Activated T-helper 9 cell treated with anti-CD3 and anti-CD28 coated beads, Interleukin-2, amount 50 U/mL, for 16 hours (primary cell): ENCODE measurements at places on chromosomes 16 and 17.

DNA sequence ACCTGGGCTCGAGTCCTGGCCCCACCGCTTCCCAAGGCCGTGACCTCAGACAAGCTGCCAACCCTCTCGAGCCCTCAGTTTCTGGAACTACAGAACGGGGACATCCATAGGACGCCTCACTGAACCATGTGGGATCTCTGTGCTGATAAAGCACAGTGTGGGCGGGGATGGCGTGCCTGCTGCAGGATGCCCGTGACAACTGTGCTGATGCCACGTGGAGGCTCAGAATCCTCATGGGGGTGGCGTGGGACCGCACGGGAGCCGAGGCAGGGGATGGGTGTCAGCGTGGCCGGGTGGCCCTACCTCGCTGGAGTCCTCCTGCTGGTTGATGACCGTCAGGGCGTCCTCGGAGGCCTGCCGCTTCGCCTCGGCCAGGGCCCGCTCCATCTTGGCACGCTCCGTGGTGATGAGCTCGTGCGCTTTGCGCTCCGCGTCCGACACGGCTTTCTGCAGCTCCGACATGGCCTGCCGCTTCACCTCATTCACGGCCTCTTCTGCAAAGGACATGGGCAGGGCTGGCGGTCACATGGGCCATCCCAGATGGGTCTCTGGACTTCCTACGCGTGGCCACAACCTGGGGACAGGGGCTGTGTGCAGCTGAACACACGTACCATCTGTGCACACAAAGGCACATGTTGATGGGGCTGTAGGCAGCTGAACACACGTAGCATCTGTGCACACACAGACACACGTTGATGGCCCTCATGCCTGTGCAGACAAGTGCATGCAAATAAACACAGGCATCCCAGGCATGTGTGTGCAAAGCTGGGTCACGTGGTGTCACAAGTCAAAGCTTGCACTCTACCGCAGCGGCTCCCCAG is 12.7 kb upstream of the PABPN1L start:
- DNase-seq, result no peak

- DNase-seq, result no peak
Observed at GRCh38 chr16:70804153-70804733, 3.3 kb upstream of the VAC14 start.

DNA sequence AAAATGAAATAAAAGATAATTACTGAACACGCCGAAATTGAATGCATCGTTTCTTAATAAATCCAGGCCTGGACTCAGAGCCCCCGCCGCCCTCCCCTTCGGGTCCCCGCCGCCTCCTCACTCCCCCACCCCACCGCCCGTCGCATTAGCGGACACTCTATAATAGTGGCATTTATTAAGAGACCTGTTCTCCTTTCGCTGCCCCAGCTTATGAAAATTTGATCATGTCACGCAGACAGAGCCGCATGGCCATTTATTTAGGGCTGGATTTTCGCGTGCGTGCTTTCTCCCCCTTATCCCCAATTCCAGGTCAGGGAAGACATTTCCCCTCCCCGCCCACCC is 6.3 kb upstream of the HOXB2 start:
- no peak for DNase-seq

GRCh38 chr17:16537130-16537458 is 31.9 kb downstream of the ZNF287 start:
- no peak for DNase-seq

- no peak for DNase-seq
Observed at GRCh38 chr17:62008294-62008693, 56.8 kb downstream of the MED13 start.

DNA sequence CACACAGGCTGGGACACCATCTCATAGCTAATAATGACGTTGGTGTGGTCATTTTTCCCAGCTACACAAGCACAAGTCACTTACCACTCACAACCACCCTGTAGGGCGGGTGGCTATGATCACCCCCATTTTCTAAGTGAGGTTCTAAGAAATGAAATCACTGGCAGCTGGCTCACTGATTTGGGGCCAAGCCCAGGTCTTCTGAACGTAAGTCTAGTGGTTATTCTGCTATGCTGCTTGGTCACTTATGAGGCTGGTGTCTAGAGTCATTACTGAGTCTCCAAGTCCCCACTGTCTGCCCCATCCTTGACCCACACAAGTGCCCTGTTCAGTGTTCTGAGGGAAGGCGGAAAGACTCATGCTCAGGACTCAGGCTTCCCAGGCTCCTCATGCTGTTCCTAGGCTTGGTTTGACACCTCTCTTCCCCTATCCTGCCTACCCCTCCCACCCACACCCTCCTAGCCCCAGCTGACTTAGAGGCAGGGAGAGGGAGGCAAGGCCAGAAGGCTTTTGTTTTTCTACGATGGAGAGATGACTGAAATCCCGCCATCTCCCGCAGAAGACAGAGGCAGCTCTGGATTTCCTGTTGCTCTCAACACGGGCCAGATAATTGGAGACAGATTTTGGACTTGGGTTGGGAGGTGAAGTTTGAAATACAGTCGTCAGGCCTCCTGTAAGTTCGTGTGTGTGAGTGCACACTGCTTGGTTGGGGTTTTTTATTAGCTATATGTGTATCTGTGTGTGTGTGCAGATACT is 32.2 kb downstream of the FZD2 start:
- no peak for DNase-seq

DNA sequence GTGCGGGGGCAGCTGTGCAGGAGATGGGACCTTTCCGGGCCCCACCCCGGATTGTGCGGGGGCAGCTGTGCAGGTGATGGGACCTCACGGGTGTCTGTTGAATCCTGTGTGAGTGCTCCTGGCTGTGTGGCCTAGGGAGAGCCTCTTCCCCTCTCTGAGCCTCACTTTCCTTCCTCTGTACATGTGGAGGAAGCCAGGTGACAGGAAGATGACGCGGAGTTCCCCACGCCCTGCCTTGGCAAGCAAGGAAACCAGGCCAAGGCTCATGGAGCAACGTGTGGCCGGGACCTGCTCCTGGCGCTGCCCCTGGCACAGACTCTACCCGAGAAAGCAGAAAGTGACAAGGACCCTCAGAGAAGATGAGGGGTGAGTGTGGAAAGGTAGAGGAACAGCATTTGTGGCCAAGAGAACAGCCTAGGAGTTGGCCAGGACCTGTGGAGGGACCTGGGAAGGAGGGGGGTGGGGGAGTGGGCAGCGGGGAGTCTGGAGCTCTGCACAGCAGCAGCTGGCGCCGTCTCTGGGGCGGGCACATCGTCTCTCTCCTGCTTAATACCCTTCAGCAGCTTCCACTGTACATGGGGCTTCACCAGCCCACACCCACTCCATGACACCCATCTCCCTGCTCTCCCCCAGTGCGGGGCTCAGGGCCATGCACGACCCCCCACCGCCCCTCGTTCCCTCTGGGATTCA is 38.4 kb upstream of the PABPN1L start:
- DNase-seq, result no peak

DNA sequence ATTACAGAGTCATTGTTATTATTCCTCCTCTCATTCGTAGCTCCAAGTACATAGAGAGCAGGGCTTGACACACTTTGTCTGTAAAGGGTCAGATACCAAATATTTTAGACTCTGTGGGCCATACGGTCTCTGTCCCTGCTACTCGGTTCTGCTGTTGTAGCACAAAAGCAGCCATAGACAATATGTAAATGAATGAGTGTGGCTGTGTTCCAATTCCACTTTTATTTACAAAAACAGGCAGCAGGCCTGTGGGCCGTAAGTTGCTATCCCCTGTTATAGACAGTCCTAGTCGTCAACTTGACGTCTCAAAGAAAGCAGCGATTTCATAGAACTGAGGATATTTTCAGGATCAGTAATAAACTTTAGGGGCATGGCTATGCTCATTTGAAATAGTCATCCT is 161.6 kb downstream of the MSI2 start:
- DNase-seq, result no peak

DNA sequence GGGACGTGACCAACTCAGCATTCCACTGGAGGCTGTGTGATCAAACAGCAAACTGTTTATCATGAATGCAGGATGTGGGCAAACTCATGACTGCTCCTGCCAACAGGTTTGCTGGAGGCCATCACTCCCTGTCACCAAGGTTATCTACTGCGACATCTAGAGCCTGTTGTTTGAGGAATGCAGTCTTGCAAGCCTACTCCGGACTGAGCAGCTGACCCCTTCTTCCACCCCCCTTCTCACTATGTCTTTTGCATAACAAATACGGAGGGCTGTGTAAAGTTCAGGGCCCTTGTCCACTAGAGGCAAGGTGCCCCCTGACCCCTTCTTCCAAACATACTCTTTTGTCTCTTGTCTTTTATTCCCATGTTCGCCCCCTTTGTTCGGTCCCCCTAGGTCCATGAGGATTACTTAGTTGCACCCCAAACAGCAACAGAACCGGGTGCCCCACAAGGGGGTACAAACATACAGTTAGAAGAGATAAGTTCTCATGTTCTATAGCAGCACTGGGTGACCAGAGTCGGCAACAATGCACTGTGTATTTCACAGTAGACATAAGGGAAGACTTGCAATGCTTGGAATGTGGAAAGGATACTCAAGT is 28.7 kb downstream of the MEAK7 start:
- no peak for DNase-seq

- no peak for DNase-seq
Observed at GRCh38 chr16:54928411-54929089, 2.1 kb upstream of the IRX5 start.

DNA sequence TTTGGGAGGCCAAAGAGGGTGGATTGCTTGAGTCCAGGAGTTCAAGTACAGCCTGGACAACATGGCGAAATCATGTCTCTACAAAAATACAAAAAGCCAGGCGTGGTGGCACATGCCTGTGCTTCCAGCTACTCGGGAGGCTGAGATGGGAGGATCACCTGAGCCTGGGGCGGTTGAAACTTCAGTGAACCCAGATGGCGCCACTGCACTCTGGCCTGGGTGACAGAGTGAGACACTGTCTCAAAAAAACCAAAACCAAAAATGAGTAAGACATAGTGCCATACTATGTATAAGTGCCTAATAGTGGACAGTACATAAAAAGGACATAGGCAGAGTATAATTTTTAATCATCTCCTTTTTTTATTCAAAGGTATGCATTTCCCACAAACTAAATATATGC is 4.0 kb downstream of the CTC1 start:
- DNase-seq, result no peak

DNA sequence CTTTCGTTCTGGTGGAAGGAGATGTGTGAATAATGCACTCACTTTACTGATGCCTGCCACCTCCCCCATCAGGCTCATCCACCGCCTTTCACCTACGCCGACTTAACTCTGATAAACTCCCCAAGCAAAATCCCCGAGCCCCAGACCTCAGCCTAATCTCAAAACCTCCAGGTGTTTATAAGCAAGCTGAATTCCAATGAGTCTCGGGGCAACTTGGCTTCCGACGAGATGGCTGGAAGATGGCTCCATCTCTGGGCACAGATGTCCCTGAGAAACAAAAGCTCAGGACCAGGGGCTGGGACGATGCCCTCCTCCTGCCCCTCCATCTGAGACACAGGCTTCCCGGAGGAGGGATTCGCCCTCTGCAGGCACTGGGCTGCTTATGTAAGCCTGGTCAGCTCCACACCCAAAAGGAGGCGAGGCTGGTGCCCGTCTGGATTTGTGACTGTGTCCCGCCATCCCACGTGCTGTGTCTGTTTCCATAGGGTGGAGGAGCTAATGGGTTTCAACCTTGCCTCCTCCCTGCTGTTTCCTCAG is 386.4 kb upstream of the TNRC6C start:
- DNase-seq, result no peak

DNA sequence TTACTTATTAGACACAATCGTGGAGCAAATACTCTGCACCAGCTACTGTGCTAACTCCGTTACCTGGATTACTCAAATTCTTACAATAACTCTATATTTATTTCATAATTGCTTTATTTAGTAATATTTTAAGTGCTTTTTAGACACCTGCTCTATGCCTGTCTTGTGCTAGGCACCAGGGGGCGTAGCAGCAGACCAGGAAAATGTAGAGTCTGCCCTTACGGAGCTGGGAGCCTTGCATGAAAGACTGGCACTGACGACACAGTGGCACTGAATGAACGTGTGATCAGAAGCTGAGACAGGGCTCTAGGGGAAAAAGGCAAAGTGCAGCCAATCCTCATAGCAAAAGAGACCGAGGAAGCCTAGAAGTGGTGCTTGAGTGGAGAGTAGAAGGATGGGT is 486.5 kb downstream of the CDH13 start:
- no peak for DNase-seq

GRCh38 chr16:84279881-84280280 is 14.8 kb upstream of the WFDC1 start:
- DNase-seq, result no peak

GRCh38 chr17:55456307-55457240 is 34.9 kb upstream of the MMD start:
- no peak for DNase-seq

DNA sequence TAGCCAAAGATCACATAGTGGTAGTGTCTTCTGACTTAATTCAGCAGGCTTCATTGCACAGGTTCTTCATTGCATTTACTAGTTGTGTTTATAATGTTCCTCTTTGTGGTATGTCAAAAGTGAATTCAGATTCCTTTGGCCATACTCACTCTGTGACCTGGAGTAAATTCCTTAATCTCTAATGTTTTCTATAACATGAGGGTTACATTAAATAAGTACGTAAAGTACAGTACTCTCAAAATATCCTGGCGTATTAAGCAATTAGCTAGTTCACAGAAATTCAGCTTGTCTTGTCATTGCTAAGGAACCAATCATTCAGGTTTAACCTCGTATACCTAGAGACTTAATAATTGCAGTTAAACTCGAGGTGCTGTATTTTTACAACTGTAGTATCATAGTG is 4.2 kb downstream of the RPS6KB1 start:
- no peak for DNase-seq

DNA sequence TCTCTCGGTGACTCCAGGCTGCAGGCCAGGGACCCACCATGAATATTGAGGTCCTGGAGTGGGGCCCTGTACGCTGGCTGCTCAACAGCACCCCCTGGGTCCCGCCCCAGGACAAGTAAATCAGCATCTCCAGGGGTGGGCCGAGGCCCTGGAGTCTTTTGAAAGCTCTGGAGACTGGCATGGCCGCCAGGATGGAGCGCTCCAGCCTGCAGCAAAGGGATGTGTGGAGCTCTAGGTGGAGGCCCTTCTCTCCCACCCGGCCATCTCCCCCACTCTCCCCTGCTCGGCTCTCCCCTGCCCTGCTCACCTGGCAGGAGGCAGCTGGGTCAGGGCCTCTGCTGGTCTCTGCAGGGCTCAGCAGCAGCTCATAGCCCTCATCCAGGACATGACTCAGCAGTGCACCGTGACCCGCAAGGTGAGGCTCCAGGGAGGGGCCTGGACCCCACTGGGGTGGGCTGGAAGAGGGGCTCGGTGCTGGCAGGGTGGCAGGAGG is 16.6 kb downstream of the SGSH start:
- no peak for DNase-seq

DNA sequence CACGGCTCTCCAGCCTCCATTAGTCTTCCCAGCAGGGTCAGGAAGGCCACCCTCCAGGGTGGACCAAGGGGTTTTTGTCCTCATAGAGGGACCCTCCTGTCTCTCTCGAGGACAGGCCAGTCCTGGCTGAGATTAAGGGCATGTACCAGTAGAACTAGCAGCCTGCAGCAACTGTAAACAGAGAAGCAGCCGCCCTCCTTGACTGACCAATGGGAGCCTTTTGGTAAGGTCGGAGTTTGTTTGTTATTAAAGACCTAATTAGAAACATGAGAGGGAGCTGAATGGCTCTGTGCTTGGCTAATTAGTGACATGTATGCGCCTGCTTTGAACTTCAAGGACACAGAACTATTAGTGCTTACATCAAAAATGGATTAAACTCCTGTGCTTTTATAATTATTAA is 80.0 kb downstream of the CCDC182 start:
- no peak for DNase-seq
